Sigmoid colon (tissue), 7 donors: ENCODE measurements at places on chromosomes 4 and X. TPM values are rescaled to one million over a fixed set of nuclear protein-coding genes. Genes with fewer than 3 reads are reported as not detected.

GRCh38 chr4:76339364-76339763 lies 32.8 kb downstream of the STBD1 start:
- no peaks in the 10 kb centered on the region for H3K36me3 ChIP-seq
- no peak for DNase-seq
- no peaks in the 10 kb centered on the region for H3K4me1 ChIP-seq
- no peaks in the 10 kb centered on the region for H3K27me3 ChIP-seq
- H3K27ac ChIP-seq, result no peak overlapping the region

- H3K27me3 ChIP-seq, result no peaks in the 10 kb centered on the region
- no peaks in the 10 kb centered on the region for H3K36me3 ChIP-seq
- H3K27ac ChIP-seq, result no peak overlapping the region
- no peak overlapping the region for H3K4me3 ChIP-seq
- H3K4me1 ChIP-seq, result no peaks in the 10 kb centered on the region
Measured at GRCh38 chrX:12488220-12488619, 303.0 kb upstream of the PRPS2 start.

DNA sequence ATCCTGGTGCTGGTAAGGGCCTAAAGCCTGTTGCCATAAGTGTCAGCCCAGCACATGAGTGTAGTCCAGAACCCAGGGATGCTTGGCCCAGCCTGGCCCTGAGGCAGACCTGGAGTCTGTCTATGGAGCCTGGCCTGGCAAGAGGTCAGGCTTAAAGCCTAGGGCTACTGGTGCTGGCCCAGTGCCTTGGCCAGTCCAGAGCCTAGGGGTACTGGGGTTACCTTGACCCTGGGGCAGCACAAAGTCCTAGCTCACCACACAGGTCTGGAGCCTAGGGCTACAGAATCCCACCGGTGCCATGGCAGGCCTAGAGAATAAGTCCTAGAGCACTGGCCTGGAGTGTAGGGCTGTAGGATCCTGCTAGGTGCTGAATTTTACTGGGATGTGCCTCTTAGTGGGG lies 393.8 kb downstream of the MAGEE1 start:
- no peaks in the 10 kb centered on the region for H3K27me3 ChIP-seq
- no peak overlapping the region for H3K27ac ChIP-seq
- no peaks in the 10 kb centered on the region for H3K4me1 ChIP-seq
- H3K36me3 ChIP-seq, result no peaks in the 10 kb centered on the region

PDE6B gene
- 0.41 TPM for total RNA-seq

NALF2 gene
- total RNA-seq, result 0.28 TPM

- H3K36me3 ChIP-seq, result no peaks in the 10 kb centered on the region
- no peaks in the 10 kb centered on the region for H3K4me1 ChIP-seq
- DNase-seq, result no peak
Measured at GRCh38 chr4:104524026-104524425, 29.3 kb upstream of the CXXC4 start.

GAGE12D gene
- not detected for total RNA-seq

TCEAL5 gene
- total RNA-seq, result 1.8 TPM

FAM114A1 gene
- total RNA-seq, result 132 TPM

DNA sequence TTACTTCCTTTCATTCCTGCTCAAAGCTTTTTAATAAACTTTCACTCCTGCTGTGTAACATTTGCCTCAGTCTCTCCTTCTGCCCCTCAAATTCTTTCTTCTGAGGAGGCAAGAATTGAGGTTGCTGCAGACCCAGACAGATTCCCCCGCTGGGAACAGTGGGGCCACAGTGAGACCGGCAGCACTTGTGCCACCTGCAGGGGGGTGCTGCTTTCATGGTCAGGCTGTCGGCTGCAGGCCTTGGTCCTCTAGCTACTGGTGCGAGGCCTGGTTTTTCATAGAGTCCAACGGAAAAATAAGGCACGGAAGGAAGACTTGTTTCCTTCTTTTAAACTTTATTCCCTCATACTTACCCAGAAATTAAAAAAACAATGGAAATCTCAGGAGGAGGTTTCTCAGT lies 296.7 kb downstream of the NR3C2 start:
- H3K27ac ChIP-seq, result no peak overlapping the region
- no peak overlapping the region for H3K4me3 ChIP-seq
- H3K36me3 ChIP-seq, result no peaks in the 10 kb centered on the region
- H3K27me3 ChIP-seq, result no peaks in the 10 kb centered on the region

TRPC5OS gene
- not detected for total RNA-seq

TMPRSS11F gene
- not detected for total RNA-seq

VSIG4 gene
- 44.0 TPM for total RNA-seq

COX7B2 gene
- not detected for total RNA-seq

DNA sequence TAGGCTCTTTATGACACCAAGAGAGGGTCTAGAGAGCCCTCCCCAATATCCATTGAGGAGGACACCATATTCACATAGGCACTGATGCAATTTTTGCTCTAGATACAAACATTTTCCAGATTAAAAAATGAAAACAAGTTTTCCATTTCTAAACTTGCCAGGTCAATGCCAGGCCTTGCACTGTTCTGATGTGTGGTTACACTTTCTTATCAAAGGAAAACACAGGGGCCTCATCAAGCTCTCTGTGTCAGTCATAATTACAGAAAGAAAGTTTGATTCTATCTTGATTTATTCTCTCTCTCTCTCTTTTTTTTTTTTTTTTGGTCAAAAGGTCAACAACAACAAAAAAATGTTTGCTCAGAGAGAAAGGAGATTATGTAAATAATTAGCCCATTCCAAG lies 80.2 kb upstream of the ACSL4 start:
- no peak for DNase-seq
- H3K27me3 ChIP-seq, result no peaks in the 10 kb centered on the region
- no peak overlapping the region for H3K4me3 ChIP-seq
- H3K4me1 ChIP-seq, result no peaks in the 10 kb centered on the region
- H3K36me3 ChIP-seq, result no peaks in the 10 kb centered on the region

- H3K36me3 ChIP-seq, result no peaks in the 10 kb centered on the region
- no peaks in the 10 kb centered on the region for H3K27me3 ChIP-seq
- H3K4me1 ChIP-seq, result no peaks in the 10 kb centered on the region
Measured at GRCh38 chr4:12724510-12724909, 759.6 kb downstream of the RAB28 start.

- H3K27me3 ChIP-seq, result no peaks in the 10 kb centered on the region
- no peak overlapping the region for H3K27ac ChIP-seq
- H3K4me3 ChIP-seq, result no peak overlapping the region
- H3K4me1 ChIP-seq, result no peaks in the 10 kb centered on the region
Measured at GRCh38 chr4:183789657-183790056, 115.5 kb upstream of the STOX2 start.

DNA sequence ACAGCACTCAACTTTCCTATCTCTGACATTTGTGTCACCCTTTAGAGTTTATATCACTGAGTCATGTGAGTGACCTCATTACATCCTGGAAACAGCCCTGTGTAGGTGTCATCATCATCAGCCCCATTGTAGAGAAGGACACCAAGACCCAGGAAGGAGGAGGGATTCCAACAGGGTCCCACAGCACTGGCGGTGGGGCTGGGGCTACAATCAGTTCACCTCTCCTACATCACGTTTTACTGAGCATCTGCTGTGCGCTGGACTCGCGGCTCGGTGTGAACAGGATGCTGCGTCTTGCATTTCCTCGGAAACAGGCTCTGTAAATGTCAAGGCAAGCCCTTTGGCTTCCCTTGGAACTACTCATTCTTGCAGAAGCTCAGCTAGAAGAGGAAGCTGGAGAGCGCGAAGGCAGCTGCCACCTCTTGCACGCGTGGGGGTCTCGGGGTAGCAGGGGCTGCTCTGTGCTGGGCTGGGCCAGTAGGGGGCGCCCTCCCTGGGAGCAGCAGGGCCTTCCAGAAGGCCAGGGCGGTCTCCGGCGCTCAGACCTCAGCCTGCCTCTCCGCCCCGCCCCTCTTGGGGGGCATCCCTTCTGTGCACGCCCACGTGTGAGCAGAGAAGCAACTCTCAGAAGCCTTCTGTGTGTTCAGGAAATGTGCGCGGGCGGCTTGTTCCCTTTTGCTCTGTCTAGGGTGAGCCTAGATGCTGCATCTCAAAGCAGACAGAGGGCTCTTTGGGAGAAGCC lies 29.0 kb downstream of the REELD1 start:
- H3K4me3 ChIP-seq, result no peak overlapping the region
- H3K4me1 ChIP-seq, result peaks cover 24% of the 10 kb centered on the region
- H3K36me3 ChIP-seq, result no peaks in the 10 kb centered on the region
- peak overlapping the region; percentile 73 for H3K27ac ChIP-seq
- DNase-seq, result no peak
- no peaks in the 10 kb centered on the region for H3K27me3 ChIP-seq

DNA sequence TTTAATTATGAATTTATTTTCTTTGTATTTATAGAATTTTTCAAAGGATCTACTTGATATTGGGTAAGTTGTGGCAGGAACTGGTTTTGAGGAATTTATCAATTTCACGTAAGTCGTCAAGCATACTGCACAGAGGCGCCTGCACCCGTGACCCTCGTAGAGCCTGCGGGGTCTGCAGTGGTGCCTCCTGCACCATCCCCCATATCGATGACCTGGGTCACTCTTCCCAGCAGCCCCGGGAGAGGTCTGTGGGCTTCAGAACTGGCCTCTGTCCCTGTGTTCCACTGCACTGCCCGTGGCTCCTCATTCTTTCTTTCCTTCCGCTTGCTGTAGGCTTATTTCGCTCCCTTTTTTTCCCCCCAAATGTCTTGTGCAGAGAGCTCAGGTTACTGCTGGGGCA lies 31.5 kb upstream of the CPLX1 start:
- no peaks in the 10 kb centered on the region for H3K27me3 ChIP-seq
- DNase-seq, result no peak
- H3K27ac ChIP-seq, result no peak overlapping the region
- peaks cover 77% of the 10 kb centered on the region for H3K36me3 ChIP-seq
- H3K4me1 ChIP-seq, result no peaks in the 10 kb centered on the region

IL1RAPL2 gene
- not detected for total RNA-seq

GRCh38 chrX:30659421-30659820 lies 6.2 kb downstream of the GK start:
- no peaks in the 10 kb centered on the region for H3K36me3 ChIP-seq
- H3K27ac ChIP-seq, result no peak overlapping the region
- H3K27me3 ChIP-seq, result no peaks in the 10 kb centered on the region
- H3K4me1 ChIP-seq, result no peaks in the 10 kb centered on the region
- no peak overlapping the region for H3K4me3 ChIP-seq

ETFDH gene
- total RNA-seq, result 49.9 TPM

ARHGAP6 gene
- 38.3 TPM for total RNA-seq

WNK3 gene
- 1.6 TPM for total RNA-seq

DNA sequence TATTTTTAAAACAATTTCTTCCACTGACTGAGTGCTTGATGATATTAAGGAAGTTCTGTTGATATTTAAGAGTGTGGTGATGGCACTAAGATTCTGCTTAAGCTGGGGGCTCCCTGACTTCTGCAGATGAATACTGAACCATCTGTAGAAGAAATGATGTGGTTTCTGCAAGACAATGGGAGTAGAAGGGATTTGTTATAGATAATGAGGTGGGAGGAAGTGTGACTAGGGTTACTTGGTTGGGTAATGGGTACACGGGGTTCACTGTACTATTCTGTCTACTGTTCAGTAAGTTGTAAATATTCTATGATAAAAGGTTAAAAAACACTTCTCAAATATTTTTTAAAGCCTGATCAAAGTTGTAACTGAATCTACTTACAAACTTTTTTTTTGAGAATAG lies 60.9 kb upstream of the TXK start:
- H3K4me1 ChIP-seq, result no peaks in the 10 kb centered on the region
- no peak for DNase-seq
- no peaks in the 10 kb centered on the region for H3K27me3 ChIP-seq
- no peaks in the 10 kb centered on the region for H3K36me3 ChIP-seq

PLAC8 gene
- 1.7 TPM for total RNA-seq

AFP gene
- total RNA-seq, result not detected

DCAF12L2 gene
- total RNA-seq, result 0.71 TPM

SLC10A3 gene
- total RNA-seq, result 18.6 TPM

GRCh38 chr4:119628281-119629141 lies at the start of gene PDE5A:
Gene PDE5A (minus strand): TSS chr4:119628804. CDS start chr4:119628671, 133 bp downstream.
- DNase-seq, result peak; percentile 91
- H3K27ac ChIP-seq, result peak within 1 kb of the TSS; percentile 96
- H3K4me3 ChIP-seq, result peak within 1 kb of the TSS; percentile 84
- H3K27me3 ChIP-seq, result no peaks in the 10 kb centered on the region
- peaks cover 7% of the 10 kb centered on the region for H3K4me1 ChIP-seq

GRCh38 chrX:13570261-13570605 lies 832 bp downstream of the EGFL6 start:
- no peaks in the 10 kb centered on the region for H3K4me1 ChIP-seq
- no peak overlapping the region for H3K27ac ChIP-seq
- no peak overlapping the region for H3K4me3 ChIP-seq
- H3K27me3 ChIP-seq, result no peaks in the 10 kb centered on the region
- no peaks in the 10 kb centered on the region for H3K36me3 ChIP-seq

HTN3 gene
- not detected for total RNA-seq

THAP6 gene
- total RNA-seq, result 38.8 TPM

RNF150 gene
- 61.8 TPM for total RNA-seq

DNA sequence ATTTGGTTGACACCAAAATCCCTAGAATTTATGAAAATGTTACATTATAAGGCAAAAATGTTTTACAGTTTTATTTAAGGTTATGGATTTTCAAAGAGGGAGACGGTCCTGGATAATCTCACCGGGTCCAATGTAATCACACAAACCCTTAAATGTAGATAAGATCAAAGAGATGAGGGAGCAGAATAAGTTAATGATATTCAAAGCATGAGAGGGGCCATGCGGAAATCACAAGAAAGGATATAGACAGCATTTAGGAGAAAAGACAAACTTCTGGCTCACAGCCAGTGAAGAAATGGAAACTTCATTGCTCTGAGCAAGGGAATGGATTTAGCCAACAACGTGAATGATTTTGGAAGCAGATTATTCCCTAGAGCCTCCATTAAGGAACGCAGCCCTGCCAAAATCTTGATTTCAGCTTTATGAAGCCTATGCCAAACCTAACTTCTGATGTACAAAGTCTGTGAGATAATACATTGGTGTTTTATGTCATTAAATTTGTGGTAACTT lies 684.4 kb upstream of the GNPDA2 start:
- no peaks in the 10 kb centered on the region for H3K4me1 ChIP-seq
- no peak overlapping the region for H3K27ac ChIP-seq
- H3K4me3 ChIP-seq, result no peak overlapping the region
- DNase-seq, result no peak
- no peaks in the 10 kb centered on the region for H3K36me3 ChIP-seq
- H3K27me3 ChIP-seq, result no peaks in the 10 kb centered on the region

DNA sequence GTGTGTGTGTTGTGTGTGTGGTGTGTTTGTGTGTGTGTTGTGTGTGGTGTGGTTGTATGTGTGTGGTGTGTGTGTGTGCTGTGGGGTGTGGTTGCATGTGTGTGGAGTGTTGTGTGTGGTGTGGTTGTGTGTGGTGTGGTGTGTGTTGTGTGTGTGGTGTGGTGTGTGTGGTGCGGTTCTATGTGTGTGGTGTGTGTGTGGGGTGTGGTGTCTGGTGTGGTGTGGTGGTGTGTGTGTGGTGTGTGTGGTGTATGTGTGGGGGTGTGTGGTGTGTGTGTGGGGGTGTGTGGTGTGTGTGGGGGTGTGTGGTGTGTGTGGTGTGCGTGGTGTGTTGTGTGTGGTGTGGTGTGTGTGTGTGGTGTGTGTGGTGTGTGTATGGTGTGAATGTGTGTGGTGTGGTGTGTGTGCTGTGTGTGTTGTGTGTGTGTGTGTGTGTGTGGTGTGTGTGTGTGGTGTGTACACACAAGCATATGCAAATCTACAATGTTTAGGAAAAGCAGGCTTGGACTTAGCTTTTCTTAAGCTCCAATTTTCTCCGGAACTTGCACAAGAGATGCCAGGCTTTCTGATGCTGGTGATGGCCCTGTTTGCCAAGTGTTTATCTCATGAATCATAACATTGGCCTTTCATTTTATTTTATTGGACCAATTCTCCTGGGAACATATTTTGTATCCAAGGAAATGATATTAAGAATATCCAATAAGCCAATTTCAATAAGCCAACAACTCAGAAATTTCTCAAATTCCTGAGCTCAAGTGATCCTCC lies 148.7 kb downstream of the SPATA18 start:
- no peaks in the 10 kb centered on the region for H3K36me3 ChIP-seq
- no peak overlapping the region for H3K27ac ChIP-seq
- no peaks in the 10 kb centered on the region for H3K27me3 ChIP-seq
- H3K4me3 ChIP-seq, result no peak overlapping the region
